ENCODE measurements at places on chromosomes 5 and 9.

DNA sequence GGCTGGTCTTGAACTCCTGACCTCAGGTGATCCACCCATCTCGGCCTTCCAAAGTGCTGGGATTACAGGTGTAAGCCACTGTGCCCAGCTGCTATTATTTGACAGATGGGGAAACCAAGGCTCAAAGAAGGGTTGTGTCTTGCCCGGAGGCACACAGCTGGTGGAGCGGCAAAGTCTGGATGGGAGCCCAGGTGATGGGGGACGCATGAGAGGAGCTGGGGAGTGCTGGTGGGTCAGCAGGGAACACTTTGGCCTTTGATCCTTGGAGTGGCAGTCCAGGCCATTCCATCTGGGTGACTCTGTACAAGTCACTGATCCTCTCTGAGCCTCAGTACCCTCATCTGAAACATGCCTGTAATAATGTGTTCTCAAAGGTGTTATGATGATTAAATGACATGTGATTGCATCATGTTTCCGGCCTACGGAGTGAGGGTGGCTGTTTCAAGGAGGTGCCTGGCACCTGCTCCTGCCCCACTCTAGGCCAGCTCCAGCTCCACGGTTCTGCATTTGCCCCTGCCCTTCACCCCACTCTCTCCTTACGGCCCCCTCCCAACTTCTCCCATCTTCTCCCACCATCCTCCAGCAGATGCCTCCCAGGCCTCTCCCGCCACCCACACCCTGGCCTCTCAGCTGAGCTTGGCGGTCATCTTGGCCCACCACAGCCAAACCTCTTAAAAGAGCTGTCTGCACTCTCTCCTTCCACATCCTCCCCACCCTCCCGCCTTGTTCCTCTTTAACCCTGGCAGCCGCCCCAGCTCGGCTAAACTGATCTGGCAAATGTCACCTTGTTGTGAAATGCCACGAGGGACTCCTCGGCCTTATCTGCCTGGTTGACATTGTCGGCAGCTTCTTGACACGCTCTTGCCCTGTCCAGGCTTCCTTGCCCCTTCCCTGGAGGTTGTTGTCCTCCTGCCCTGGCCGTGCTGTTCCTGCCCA lies 5.5 kb upstream of the DBN1 start:
- no peak for DNase-seq

- no peak for DNase-seq
These were observed 19.1 kb downstream of the PALM2AKAP2 start for GRCh38 chr9:109799141-109799540.

DNA sequence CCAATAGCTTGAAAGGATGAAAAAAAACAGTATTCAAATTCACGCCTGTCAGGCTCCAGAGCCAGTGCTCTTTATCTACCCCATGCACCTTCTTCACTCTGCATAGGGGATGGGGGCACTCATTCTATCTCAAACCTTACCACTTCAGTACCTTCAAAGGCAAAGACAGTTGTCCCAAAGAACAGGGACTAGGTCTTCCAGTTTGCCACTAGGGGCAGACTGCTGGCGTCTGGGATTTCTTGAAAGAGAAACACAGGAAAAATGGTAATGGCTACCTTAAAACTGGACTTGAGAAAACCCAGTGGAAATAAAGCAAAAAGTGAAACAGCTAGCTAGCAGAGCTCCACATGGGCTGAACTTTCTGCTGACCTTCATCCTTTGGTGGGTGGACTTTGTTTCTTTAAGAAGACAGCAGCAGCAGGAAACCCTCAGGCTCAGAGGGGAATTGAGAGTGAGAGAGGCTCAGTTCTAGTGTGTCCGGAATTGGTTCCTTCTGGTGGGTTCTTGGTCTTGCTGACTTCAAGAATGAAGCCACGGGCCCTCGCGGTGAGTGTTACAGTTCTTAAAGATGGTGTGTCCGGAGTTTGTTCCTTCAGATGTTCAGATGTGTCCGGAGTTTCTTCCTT lies 41.0 kb upstream of the SLC36A1 start:
- peak; percentile 32 for DNase-seq

- no peak for DNase-seq
These were observed 2.9 kb downstream of the AK8 start for GRCh38 chr9:132875159-132875558.

GRCh38 chr9:21524099-21524830 lies 42.2 kb upstream of the IFNE start:
- DNase-seq, result no peak

GRCh38 chr5:65961633-65962032 lies 35.3 kb downstream of the ERBIN start:
- DNase-seq, result peak; percentile 54

GRCh38 chr9:131037335-131038255 lies 28.6 kb downstream of the LAMC3 start:
- DNase-seq, result no peak

DNA sequence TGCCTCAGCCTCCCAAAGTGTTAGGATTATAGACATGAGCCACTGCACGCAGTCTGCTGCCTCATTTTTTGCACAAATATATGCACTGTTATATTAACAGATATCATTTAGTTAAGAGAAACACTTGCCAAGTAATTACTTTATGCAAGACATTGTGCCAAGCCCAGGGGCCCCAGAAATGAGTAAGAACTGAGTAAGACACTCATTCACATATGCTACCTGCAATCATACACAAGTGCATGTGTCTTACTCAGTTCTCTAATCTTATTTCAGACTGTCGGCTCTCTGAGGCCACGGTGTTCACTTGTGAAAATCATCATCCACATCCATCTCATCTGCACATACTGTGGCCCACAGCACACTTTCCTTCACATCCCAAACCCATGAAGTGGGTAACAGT lies 16.0 kb downstream of the TRAF1 start:
- no peak for DNase-seq

GRCh38 chr5:167688341-167689130 lies 602.9 kb upstream of the WWC1 start:
- no peak for DNase-seq

DNA sequence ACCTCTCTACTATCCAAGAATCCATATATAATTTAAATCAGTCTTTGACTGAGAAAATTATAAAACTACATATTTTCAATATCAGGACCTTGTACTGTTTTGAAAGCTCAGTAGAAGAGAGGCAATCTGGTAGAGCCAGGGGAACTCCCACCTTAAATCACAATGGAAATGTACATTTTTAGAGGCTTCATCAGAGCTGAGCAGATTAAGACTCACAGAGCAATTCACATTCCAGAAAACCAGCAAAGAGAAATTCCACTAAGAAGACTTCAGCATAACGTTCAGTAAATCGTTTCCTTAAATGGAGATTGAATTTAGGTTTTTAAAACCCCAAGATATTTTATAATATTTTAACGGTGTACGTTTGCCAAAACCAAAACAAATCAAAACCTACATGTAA lies 227.8 kb upstream of the TRPM3 start:
- no peak for DNase-seq

DNA sequence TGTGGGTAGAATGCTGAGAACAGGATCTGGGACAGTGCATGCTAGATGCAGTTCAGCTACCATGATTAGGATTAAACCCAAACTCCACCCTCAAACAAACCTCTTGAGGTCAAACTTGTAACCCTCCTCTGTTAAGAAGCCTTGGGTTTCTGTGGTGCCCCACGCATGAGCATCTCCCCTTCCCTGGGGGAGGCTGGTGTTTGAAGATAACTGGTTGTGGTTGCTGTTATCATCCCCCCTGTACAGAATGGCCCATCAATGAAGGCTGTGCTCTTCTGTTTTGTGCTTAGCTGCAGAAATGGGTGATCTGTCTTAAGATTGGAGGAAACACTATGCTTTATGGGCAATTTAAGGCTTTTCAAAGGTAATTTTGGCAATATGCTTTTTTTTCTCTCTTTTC lies 4.4 kb upstream of the DAB2IP start:
- no peak for DNase-seq

DNA sequence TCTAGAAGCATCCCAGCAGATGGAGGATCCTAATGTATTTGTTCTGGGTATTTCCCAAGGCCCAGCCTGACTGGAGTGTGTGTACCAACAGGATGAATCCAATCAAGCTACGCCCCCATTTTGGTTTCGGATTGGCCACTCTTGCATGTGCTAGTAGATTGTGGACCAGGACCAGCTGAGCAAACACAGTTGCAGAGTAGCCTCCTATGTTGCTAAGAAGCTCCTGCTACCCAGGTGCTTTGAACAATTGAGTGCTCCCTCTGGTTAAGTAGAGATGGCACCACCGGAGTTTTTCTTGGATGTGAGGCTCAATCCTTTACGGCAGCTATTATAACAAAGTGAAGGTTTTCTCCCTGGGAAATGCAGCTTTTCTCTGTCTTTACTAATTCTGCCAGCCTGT lies 204.5 kb downstream of the NTRK2 start:
- DNase-seq, result no peak

DNA sequence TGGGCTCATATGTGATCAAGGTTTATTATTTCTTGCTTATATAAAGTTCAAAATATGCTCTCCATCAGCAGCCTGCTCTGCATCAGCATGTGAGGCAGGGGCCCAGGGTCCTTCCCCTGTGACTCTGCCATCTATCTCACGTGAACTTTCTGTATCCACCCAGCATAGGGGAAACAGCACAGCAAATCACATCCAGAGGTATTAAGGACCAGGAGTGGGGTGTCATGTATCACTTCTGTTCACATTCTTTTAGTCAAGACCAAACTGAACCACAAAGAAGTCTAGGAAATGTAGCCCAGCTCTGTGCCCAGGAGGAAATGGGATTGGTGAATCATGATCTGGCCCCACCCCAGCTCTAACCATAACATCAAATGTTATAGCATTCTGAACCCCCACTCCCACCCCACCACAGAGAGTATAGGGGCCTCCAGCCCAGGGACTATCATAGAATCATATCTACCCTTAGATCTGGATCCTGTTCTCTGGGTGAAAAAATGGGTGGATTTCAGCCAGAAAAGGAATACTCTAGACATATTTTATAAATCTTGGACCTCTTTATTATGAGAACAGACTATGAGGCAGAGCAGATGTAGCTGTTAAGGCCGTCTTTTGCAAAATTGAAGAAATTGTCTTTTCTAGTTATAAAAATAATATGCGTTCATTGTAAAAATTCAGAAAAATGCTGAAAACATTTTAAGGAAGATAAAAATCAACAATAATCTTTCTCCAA lies 473.7 kb downstream of the ARHGEF28 start:
- no peak for DNase-seq

- no peak for DNase-seq
These were observed 140.7 kb downstream of the GNA14 start for GRCh38 chr9:77507212-77507961.

DNA sequence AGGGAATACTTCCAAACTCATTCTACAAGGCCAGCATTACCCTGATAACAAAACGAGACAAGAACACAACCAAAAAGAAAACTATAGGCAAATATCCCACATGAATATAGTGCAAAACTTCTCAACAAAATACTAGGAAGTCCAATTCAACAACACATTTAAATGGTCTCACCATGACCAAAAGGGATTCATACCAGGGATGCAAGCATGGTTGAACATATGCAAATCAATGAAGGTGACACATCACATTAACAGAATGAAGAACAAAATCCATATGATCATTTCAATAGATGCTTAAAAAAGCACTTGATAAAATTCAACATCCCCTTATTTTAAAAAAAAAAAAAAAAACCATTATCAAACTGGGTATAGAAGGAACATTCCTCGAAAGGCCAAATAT lies 186.0 kb downstream of the DTWD2 start:
- DNase-seq, result no peak

DNA sequence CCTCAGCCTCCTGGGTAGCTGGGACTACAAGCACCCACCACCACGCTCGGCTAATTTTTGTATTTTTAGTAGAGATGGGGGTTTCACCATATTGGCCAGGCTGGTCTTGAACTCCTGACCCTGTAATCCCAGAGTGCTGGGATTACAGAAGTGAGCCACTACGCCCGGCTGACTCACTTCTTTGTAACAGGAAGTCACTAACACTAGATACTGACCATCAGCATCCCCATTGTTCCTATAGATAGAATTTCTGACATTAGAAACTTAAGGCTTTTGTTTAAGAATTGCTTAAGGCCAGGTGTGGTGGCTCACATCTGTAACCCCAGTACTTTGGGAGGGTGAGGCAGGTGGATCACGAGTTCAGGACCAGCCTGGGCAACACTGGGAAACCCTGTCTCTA lies 42.2 kb downstream of the LEAP2 start:
- no peak for DNase-seq

DNA sequence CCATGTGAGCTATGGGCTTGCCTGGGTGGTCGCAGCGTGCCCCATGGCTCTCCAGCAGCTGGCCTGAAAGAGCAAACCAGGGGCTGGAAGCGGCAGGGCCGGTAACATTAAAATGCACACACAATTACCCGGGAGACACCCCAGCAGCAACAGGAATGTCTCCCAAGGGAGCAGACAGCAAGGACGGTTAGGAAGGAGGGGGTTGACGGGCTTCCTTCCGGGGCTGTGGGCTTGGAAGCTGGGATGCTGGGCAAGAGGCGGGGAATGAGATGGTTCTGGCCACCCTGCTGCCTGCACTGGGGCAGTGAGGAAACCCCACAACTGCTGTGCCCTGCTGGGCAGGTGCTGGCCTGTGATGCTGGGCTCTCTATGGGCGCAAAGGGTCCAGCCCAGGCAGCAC lies 71.8 kb upstream of the ADAMTS2 start:
- DNase-seq, result no peak

DNA sequence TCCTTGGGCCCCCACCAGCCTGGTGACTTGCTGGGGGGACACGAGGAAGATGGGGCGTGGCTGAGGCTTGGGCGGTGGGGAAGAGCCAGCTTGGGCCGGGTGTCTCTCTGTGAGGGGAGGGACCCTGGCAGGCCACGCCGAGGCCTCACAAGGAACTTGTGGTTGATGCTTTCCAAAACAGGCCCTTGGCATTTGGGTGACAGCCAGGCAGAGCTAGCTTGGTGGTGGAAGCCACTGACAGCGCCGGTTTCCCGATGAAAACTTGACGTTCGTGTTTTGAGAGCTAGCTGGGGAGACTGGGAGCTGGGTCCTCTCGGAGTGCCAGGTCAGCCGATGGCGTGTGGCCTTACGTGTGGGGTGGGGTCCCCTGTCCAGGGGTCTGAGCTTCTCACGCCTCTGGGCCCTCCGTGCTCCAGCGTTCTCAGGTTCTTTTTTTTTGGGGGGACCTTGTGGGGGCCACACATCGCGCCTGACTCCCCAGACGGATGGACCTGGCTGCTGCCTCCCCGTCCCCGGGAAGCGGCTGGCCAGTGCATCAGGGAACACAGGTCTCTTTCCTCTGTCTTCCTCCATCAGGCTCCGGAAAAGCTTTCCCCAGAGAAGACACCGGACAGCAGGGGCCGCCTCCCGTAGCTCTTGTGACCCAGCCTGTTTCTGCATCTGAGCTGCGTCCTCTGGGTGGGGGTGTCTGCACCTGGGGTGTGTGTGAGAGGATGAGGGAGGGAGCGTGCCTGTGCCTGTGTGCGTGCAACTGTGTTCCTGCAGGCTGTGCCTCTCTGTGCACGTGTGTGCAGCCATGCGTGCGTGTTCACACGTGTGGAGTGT lies 129.3 kb upstream of the LPCAT1 start:
- DNase-seq, result peak; percentile 65

- DNase-seq, result no peak
These were observed 28.1 kb downstream of the CARTPT start for GRCh38 chr5:71747182-71747581.

GRCh38 chr5:14915291-14915952 lies 43.8 kb upstream of the ANKH start:
- no peak for DNase-seq

GRCh38 chr9:72292256-72292682 lies 72.7 kb downstream of the ZFAND5 start:
- DNase-seq, result peak; percentile 13

- DNase-seq, result peak; percentile 52
These were observed 59.8 kb downstream of the ARHGEF37 start for GRCh38 chr5:149641000-149641576.

Measured in AG08396 (cell line).